ENCODE measurements at places on chromosomes 6 and 20.
A peak's percentile ranks its signal among the peaks of the same experiment; 100 is the strongest.

GRCh38 chr6:73739096-73739495, 43.1 kb downstream of the CD109 start:
- no peak for DNase-seq

DNA sequence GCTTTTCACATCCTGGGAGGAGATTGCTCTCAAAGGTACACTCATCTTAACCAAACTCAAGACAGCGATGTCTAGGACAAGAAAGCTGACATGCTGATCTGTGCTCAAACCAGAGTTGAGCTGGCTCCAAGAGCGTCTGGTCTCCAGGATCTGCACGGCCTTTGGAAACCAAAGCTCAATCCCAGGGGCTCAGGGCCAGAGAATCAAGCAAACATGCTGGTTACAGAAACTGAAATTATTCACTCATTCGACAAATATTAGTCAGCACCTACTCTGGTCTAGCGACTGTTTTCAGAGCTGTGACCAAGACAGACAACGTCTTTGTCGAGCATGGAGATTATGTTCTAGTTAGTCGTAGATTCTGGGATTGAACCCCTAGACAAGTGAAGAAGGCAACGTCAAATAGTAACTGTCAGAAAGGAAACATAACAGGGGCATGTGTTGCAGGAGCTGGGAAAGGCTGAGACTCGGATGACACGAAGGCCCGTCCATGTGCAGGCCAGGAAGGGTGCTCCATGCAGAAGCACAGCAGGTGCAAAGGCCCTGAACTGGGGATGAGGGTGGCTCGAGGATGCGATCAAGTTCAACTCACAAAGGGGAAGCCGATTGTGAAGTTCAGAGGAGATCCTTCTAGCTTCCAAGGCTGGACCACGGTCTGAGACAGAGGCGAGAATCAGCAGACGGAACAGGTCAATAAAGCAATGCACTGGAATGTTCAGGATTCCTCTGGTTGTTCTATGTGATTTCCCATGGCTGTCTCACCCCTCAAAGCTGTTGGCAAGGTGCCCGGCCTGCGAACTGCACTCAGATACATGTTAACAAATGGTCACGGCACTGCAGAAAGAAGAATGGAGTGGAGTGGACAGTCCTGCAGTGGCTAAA, 12.5 kb upstream of the PCK1 start:
- DNase-seq = no peak

GRCh38 chr6:55562318-55562717, 16.7 kb downstream of the HMGCLL1 start:
- DNase-seq = no peak

DNA sequence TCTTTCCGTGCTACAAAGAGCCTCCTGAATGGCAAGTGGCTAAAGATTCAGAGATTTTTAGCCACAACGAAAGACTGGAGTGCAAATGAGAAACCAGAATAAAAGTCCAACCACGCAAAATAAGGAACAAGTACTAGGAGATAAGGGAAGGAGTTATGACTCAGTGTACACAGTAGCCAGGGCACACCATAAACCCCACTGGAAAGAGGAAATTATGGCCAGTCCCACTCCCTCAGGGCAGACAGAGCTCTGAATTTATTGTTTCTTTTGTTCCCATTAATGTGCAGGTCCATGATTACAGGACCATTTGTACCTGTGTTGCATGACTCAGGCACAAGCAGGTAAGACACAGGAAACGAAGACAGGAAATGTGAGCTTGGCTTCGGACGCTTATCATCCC, 150.3 kb upstream of the PREP start:
- no peak for DNase-seq

DNA sequence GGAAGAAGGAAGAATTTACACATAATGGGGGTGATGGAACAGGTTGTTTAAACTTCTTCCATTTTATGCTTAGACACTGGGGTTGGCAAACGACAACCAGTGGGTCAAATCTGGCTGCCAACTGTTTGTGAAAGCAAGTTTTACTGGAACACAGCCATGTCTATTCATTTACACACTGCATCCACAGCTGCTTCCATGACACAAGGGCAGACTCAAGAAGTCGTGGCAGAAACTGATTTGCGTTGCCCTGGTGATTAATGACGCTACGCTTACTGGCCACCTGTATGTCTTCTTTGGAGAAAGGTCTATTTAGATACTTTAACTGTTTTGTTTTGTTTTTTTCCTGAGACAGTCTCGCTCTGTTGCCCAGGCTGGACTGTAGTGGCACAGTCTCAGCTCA, 19.0 kb downstream of the CTCFL start:
- DNase-seq = no peak

DNA sequence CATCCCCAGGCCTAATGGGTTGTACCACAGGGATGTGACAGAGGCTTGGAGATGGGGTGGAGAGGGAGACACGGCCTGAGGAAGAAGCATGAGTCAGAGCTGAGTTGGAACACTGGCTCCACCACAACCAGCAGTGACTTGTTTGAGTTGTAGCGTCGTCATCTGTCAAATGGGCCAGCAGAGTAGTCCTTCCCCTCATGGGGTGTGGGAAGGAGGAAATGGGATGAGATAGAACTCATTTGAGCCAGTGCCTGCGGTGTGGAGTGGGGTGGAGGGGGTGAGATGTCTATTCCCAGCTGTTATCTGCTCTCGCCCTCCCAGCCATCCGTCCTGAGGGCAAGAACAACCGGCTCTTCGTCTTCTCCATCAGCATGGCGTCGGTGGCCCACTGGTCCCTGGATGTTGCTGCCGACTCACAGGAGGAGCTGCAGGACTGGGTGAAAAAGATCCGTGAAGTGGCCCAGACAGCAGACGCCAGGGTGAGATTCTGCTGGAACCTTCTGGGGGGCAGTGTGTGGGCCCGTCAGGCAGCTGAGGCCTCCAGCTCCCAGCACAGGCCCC, 32.5 kb downstream of the PLCG1 start:
- no peak for DNase-seq

DNA sequence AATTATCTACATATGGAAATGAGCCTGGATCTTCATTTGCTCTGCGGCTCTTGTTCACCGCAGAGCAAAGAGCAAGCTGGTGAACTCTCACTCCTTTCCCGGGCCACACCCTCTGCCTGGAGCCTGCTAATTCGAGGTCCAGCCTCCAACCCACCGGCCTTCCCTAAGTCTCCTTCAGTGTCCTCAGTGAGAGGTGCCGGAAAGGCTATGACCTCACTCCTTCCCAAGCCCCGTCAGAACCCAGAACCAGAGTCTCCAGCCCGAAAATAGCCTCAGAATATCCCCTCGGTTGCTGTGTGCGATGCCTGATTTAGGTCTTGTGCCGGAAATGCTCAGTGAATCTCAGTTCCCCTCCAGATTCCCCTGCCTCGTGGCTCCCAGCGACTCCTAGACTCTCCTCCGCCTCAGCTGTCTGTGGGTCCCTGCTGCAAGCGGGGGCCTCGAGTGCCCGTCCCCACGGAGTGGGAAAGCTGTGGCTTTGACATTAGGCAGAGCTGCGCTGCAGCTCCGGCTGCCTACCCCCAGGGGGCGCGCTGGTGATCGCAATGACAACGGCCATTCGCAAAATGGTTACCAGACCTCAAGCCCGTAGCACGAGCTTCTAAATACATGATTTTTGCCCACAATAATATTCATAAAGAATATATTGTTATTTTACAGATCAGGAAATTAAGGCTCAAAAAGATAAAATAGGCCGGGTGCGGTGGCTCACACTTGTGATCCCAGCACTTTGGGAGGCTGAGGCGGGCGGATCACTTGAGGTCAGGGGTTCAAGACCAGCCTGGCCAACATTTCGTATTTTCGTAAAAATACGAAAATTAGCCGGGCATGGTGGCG, 4.1 kb upstream of the BNIP5 start:
- DNase-seq = peak; percentile 87

- DNase-seq = no peak
These were observed 104.4 kb downstream of the BTBD3 start for GRCh38 chr20:12022126-12022525.

DNA sequence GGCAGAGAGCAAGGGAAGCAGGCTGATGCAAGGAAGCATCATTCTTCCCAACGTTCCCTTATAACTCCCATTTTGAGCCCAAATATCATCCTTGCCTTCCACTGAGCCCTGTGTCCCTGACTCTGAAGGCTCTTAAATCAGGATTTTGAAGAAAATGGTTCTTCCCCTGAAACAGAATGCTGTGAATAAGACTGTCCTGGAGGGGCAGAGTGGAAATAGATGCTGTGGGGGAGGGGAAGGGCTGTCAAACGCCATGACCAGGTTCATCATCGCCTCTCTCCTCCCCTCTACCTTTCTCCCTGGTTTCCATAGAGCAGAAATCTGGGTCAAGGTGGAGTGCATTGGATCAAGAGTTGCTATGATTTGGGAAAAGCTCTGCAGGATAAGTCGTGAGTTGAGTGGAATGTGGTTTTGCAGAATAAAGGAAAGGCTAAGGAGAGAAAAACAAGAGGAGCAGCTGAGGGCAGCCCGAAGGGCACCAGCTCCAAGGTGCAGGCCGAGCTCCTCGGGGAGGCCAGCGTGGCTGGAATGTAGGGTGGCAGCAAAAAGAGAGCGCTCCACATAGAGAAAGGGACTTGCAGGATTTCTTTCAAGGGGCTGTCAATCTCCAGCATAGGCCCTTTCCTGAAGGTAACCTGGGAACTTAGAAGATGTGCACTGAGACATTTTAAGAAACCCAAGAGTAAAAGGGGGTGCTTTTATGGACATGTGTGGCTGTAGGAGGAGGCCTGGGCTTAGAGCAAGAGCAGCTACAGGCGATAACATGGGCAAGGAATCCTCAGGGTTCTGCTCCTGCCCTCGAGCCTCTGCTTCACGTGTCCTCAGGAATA, 120.8 kb upstream of the CDYL start:
- no peak for DNase-seq

DNA sequence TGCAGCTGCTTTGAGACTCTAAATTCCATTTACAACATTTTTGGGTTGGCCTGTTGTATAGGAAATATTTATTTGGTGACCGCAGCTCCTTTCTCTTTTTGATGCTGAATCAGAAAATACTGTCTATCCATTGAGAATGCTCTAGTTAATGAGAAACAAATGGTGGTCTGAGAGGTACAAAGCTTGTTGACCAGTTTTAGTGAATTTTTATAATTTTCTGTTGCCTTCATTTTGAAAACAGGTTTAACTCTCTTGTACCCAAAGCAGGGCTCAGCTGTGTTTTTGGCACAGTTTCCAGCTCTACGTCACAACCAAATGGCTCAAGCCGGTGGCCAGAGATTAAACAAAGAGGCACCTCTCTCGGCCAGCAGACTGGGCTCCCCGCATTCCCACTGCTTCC, 113.2 kb downstream of the FNDC1 start:
- DNase-seq = no peak

DNA sequence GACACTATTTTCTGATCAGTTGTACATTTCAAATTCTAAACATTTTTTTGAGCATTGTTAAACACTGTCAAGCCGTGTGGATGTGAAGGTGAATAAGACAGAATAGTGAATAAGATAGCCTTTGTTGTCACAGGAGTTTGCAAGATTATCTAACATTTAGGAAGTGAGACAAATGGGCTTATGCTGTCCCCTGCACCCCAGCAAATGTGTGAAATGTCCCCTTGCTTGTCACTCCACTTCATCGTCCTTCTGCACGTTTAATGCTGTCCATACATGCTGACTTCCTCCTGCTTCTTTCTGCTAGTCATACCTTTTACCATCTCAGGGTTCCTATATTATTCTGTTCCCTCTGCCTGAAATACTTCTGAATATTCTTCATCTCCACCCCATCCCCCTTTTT, 62.6 kb downstream of the CBFA2T2 start:
- no peak for DNase-seq

DNA sequence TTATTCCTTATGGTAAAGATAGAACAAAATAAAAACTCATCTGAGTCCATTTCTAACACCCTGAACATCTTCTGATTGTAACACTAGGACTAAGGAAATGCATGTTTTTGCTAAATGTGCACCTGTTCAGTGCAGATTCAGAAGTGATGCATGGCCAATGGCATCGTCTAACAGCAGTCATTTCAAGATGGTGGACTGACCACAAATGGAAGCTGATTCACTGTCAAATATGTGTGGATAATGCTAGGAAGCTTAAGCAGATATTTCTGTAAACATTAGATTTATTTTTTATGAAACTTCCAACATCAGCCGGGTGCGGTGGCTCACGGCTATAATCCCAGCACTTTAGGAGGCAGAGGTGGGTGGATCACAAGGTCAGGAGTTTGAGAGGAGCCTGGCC, 394.8 kb downstream of the SAMD5 start:
- DNase-seq = no peak

GRCh38 chr6:126914801-126915200, 203.7 kb upstream of the RSPO3 start:
- no peak for DNase-seq

DNA sequence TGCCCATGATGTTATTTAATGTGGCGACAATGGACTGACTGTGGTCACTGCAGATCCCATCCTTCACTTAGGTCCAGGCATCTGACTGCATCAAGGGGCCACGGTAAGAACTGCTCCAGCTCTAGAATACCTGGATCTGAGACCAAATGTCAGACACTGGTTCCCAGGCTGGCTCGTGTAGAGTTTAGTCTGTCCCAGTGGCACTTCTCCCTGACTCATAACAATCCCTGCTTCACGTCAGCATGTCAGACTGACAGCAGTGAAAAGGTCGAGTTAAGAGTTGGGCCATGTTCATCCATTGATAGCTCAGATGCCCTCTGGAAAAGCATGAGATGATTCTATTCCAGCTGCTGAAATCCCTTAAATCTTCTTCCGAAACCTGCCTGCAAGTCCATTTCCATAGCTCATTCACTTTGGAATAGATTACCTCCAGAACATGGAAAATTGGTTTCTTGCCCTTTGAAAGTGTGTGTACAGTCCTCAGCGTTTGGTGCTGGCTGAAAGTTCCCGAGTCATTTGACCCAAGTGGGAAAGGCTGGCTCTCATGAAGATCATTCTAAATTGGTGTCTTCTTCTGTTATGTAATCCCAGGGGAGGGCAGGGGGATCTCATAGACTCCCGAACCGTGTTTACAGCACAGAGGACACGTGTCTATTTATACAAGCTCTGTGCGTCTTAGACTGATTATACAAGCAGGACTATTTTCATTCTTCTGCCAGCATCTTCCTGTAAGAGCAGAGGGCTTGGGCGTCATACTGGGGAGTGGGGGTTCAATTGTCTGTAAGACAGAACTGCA, 160.8 kb downstream of the ZDHHC14 start:
- DNase-seq = no peak

GRCh38 chr20:4973330-4974097, 27.8 kb downstream of the SLC23A2 start:
- no peak for DNase-seq

- no peak for DNase-seq
These were observed 391.5 kb upstream of the MANEA start for GRCh38 chr6:95185874-95186273.

GRCh38 chr6:166029506-166029905, 138.1 kb downstream of the TBXT start:
- no peak for DNase-seq

DNA sequence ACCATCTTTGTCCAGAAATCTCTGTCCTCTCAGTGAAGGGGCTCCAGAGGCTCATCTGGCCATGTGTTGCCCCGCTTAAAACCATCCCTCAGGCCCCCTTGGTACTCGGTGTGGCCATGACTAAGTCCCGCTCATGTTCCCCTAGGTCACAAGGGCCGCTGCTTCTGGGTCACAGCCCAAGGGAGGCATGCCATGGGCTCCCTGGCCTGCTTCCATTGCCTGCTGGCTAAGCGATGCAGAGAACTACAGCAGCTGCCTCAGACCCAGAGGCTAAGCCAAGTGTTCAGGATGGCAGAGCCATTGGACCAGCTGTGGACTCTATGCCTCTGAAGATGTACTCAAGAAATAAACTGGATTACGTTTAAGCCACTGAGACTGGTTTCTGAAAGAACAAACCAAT, 95.5 kb downstream of the ZFP64 start:
- no peak for DNase-seq

- no peak for DNase-seq
These were observed 430 bp upstream of the FAM110A start for GRCh38 chr20:833121-833449.

- peak; percentile 79 for DNase-seq
These were observed 8.8 kb upstream of the C20orf144 start for GRCh38 chr20:33653218-33653899.
